ENCODE measurements at places on chromosomes 5 and 9.

DNA sequence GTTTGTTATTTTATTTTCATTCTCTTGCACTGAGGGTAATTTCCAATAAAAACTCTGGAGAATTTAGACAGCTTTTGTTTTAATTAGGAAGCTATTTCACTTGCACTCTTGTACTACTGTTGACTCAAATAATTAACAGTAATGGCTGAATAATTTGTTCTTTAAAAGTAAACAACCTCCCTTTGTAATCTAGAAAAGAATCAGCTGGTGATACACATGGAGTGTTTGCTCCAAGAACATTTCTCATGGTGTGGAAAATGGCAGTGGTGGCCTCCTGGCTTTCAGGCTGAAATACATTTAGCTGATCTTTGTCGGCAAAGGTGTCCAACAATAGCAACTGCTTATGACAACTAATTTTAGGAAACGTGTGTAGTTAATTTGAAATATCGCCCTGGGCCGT lies 129.4 kb downstream of the C9orf152 start:
- no peak for DNase-seq

DNA sequence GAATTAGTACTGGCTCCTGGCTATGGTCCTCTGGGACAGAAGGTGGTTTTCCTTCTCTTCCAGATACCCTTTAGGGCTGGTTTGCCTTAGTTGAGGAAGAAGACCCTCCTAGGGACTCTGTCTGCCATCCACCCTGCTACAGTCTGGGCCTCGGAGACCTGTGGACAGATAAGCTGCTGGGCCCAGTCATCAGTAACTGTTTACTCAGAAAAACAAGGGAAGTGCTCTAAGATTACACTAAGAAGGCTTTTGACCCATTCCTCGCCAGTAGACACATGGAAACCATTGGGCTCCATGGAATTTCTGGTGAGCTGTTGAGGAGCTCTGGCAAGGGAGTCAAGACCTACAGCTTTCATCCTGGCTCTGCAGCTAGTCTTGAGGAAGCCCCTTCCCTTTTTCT lies 31.2 kb downstream of the LARP1 start:
- no peak for DNase-seq

DNA sequence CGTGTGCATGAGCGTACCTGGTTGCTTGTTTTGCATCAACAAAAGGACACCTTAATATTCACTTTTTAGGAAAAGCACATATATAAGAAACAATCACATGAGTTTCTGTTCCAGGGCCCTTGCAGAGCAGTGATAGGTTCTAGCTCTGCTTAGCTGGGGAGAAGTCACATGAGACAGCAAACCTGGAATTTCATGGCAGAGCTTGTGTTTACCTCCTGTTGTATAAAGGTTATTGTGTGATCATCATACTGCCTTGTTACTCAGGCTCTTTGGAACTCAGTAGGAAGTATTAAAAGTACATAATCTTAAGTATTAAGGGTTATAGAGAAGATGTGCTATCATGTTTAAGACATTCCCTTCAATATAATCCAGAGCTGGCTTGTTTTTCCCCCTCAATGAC lies 18.0 kb upstream of the VLDLR start:
- no peak for DNase-seq

DNA sequence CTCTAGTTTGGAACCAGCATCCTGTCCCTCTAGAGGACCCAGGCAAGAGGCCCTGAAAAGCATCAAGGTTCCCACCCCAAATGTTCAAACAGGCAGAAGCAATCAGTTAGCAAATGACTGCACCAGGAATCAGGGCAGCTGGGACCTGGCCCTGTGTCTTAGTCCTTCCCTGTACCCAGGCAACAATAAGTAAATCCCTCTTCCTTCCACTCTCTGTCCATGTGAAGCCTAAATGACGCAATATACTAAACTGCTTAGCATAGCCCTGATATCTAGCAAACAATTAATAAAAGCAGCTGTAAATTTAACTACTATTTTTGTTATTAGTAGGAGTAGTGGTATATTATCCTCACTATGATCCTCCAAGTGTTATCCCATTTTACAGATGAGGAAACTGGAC lies 13.2 kb upstream of the ADRA1B start:
- DNase-seq, result no peak

DNA sequence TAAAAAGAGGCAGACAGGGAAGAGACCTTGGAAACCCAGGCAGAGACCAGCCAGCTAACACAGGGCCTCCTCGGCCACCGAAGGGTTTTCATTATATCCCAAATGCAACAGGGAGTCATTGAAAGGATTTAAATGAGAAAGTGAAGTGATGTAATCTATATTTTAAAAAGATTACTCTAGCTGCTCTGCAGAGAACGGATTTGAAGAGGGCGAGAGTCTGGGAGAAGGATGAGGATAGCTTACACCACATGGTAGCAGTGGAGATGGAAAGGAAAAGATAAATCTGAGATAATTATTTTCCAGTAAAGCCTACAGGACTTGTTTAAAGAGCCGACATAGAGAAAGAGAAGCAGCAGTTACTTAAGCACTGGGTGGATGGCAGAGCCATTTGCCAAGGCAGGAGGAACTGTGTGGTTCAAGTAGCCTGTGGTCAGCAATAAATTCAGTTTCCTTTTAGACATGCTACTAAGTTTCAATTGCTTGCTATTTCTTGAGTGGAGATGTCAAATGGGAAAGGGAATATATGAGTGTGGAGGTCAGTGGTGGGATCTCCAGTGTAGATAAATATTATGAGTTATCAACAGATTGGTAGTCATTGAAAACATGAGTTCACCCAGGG lies 9.3 kb downstream of the FBN2 start:
- no peak for DNase-seq

GRCh38 chr5:136374638-136375037 lies 9.3 kb upstream of the TRPC7 start:
- no peak for DNase-seq

DNA sequence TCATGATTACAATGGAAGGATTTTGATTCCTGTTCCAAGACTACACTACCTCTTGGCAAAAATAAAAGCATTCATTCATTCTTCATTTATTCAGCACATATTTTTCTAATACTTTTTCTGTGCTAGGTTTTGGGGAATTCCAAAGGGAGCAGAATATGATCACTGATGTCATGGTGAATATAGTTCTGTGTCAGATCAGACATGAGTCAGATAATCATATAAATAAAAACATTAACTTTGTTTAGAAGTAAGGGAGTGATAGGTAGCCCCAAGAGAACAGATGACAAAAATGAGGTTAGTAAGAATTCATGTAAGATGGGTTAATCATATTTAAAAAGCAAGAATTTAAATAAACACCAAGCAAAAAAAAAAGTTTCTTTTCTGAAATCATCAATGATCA lies 94.1 kb upstream of the RANBP6 start:
- no peak for DNase-seq

DNA sequence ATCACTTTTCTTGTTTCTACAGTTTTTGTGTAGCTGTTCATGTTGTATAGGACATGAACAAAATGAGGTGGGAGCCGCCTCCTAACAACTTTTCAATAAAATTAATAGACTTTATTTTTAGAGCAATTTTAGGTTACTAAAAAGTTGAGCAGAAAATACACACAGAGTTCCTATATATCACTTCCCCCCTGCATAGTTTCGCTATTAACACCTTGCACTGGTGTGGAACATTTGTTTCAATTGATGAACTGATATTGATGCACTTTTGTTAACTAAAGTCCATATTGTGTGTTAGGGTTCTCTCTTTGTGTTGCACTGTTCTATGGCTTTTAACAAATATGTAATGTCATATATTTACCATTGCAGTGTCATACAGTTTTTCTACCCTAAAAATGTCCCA lies 47.8 kb upstream of the KCNN2 start:
- DNase-seq, result no peak

DNA sequence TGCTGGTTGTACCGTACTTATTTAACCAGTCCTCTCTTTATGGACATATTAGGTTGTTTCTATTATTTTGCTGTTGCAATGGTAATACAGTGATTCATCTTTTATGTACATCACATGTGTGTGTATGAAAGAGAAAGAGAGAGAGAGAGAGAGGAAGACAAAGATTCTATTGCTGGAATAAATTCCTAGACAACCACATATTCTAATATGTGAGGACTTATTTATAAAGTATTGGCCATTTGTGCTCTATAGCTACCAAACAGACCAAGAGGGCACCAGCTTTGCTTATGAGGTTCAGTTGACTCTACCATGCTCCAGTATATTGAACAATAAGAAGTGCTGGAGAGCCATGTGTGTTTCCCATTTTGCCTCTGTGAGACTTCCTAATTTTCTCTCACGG lies 513.5 kb downstream of the DMAC1 start:
- no peak for DNase-seq

DNA sequence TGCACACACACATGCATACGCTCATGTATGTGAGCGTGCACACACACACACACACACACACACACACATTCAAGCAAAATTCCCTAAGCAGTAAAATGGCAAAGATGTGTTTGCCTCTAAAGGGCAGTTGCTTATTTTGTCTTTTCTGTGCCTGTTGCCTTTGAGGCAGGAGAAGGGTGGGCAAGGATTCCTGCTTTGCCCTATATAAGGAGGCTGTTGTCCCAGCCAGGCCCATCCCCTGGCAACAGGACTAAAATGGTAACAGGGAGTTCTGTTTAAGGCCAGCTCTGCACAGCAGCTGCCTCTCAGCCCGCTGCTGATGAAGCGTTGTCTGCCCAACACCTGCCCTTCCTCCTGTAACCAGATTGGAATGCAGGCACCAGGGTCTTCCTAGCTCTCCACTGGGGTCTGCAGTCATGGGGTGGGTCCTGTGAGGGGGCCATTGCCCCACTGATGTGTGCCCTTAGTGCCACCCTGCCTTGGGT lies 64.4 kb downstream of the PPARGC1B start:
- DNase-seq, result no peak

DNA sequence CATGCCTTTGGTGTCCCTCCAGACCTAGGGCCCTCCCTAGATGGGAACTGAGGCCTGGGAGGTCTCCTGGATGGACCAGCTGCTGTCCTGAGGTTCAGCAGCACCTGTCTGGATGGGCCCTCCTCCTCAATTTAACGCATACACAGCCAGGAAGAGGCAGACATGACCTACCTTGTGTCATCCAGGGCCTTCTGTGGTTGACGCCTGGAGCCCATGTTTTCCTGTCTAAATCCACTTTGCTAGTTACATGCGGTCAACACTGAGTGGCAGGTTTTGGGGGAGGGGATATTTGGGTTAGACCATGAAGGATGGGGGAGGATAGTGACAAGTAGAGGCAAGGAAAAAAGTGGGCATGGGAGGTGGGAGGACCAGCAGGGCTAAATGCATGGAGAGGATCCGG lies 3.1 kb upstream of the STC2 start:
- DNase-seq, result no peak

DNA sequence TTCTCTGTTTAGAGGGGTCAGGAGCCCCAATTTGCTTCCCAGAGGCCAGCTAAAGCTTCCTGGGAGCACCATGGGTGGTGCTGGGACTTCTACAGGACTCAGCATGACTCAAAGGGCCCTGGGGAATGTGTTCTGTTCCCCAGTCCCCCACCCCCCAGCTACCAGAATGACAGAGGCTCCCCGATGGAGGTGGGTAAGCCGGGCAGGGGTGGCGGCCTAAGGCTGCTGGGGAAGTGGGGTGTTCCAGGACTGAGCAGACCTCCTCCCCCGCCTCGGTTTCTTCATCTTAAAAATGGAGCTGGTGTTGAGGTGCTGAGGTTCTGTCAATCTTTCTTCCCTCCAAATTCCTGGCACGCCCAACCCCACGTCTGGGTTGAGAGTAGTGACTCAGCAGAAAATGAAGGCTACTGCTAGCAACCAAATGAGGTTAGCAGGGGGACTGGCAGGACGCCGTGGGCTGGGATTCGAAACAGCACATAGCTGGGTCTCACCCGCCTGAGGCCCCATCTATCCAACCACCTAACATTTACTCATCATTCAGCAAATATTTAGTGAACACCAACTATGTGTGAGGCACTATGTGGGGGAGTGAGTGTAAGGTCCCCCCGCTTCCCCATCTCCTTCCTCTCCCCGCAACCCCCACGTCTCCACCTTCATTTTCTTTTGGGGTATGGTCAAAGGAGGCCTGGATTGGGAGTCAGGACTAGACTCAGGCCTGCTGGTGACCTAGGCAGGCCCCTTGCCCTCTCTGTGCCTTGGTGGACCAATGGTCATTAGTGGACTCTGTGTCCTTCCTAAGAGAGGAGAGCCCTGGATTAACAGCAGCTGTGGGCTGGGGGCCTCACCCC lies 50.2 kb downstream of the C9orf50 start:
- DNase-seq, result no peak

GRCh38 chr9:2849941-2850340 lies 6.0 kb upstream of the PUM3 start:
- no peak for DNase-seq

GRCh38 chr9:120281665-120282064 lies 298.3 kb downstream of the CDK5RAP2 start:
- DNase-seq, result no peak

DNA sequence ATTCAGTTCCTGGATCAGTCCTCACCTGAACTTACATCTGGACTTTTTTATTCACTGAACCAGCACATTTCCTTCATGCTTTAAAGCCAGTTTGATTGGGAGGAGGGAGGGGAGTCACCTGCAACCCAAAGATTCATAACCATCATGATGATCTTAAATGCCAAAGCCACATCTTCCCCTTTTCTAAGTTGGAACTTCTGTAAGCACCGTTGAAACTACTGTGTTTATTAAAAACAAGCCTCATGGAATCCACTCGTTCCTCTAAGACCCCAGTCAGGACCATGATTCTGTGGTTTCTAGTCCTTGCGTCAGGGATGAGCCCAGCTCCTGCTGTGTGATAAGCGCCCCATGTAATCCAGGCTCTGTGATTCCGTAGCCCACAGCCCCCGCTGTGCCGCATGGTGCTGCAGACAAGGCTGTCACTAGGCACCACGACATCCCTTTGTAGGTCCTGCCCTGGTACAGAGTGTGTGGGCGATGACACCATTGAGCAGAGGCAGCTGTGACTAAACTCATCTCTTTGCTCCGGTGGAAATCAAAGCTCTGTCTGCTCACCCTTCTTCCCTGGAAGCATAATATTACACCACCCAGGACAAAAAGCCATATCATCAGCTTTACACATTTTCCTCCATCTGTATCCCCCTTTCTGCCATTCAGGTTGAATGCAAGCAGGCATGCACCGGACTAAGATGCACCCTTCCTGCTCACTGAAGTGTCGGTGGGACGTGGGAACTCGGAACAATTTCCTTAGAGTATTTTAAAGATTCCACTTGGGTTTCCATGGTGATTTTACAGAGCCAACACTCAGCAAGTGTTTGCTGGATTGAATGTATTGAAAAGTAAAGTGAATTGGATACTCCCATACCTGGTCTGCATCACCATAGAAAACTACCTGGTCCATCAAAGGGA lies 132.0 kb upstream of the FSTL4 start:
- DNase-seq, result no peak

DNA sequence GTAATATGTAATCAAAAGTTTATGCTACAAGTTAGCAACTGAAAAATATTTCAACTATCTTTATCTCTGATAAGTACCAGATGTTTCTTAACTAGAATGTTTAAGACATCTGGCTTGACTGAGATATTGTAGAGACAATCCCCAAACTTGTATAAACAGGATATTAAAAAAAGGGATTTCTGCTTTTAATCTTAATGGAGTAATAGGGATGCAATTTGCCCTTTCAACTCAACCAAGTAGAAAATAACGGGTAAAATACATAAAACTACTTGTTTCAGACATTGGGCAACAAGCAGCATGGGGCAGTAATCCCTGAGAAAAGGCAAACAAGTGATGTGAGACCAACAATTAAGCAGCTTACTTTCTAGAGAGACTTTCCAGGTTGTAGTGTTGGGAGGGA lies 9.4 kb upstream of the ADAMTS12 start:
- DNase-seq, result no peak

Measured in CD4-positive, alpha-beta T cell treated with Interleukin-15 for 4 hours (primary cell).